ENCODE measurements at places on chromosomes 5 and 9.

- DNase-seq: no peak
Measured at GRCh38 chr9:116928884-116929283, 241.8 kb downstream of the TRIM32 start.

GRCh38 chr9:89225587-89225986 lies 47.0 kb upstream of the SHC3 start:
- DNase-seq: no peak

DNA sequence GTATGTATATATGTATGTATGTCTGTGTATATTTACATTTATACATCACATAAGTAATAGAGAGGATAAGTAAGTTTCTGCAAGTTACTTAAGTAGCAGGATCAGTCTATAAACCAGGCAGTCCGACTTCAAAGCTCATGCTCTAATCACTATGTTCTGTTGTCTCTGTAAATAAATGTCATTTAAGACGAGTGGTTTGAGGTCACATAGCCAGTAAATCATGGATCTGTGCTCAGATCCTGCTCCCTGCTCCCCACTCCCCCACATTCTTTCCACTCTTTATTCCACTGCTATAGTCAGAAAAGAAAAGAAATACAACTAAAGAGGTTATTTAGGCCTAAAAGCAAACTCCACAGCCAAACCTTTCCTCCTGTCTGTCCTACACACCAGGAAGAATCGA lies 90.4 kb downstream of the SERINC5 start:
- DNase-seq: no peak

DNA sequence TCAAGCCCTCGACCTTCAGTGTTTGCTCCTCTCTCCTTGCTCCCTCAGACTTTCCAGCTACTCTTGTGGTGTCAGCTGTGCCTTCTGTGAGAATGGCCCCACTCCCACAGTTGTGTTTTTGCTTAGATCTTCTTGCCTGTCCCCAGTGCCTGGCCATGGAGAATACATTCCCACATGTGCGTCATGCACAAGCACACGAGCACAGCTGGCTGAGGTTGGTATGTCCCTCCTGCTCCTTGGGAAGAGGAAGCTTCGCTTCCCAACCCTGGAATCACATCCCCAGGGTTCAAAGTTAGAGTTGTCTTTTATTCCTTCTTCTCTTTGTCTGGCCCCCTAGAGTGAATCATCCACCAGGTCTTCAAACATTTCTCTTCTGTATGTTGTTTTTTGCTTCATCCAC lies 518.6 kb downstream of the CCDC171 start:
- DNase-seq: no peak

- DNase-seq: no peak
Measured at GRCh38 chr9:30522486-30522885, 1862.0 kb upstream of the ACO1 start.

DNA sequence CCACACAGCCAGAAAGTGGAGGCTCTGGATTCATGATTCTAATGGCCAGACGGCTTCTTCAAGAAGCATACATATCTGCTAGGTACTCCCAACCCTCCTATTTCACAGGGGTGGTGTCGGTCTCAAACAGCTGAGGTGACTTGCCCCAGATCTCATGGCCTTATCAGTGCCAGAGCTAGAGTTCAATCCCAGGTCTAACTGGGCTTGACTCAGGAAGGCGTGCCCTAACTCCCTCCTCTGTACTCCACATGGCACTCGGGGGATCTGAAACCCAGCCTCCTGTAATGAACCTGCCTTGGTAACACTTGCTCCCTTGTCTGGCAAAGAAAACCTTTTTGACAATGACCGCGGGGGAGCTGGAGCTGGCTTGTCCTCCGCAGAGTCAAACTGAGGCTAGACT lies 2.1 kb downstream of the QRFP start:
- DNase-seq: no peak

DNA sequence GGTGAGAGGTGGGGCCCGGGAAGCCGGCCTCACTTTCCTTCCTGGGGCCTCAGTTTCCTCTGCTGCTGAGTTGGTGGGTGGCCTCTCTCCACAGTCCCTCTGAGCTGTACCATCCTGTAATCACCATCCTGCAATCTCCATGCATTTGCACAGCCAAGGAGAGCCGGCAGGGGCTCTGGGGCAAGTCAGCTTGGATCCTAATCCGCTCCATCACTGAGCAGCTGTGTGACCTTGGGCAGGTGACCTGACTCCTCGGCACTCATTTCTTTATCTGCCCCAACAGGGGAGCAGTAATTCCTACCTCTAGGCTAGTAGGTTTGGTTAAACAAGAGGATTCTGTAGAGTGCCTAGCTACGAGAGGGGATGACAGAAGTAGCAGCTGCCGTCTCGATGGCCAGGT lies 88.2 kb upstream of the ZNF618 start:
- no peak for DNase-seq

GRCh38 chr5:126443374-126443851 lies 20.2 kb downstream of the GRAMD2B start:
- peak; percentile 8 for DNase-seq

- peak; percentile 50 for DNase-seq
Measured at GRCh38 chr9:132114102-132114707, 34.5 kb upstream of the MED27 start.

GRCh38 chr5:173451651-173452050 lies 123.4 kb upstream of the STC2 start:
- DNase-seq: no peak

DNA sequence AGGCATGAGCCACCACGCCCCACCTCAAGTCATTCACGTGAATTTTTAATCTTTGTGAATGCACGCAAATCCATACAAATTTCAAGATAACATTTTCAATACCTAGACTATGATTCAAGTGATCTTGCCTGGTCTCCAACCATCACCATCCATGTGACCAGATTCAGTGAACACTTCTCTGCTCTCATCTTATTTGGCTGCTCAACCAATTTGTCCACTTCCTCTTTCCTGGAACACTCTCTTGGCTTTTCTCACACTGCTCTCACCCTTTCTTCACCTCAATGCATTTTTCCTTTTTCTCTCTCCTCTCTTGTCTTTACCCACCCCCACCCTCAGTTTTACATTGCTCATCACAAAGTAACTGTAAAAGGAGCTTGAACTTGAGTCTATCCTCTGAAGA lies 354.7 kb upstream of the KIF2A start:
- DNase-seq: no peak

DNA sequence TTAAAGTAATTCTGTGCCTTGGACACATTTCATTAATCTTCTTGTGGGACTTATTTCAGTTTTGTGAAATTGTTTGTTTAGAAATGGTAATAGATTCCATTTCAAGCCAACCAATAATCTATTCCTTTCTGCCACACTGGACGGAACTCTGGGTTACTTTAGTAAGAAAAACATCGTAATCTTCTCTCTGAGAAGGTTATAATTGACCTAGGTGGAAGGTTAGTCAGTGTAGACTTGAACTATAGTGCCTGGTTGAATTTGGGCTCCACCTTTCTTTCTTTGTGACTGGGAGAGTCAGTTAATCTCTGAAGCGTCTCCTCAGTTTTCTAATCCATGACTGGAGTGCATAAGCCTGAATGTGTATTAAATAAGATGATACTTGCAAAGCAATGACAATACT lies 89.7 kb upstream of the PRLR start:
- DNase-seq: no peak

- DNase-seq: no peak
Measured at GRCh38 chr5:88666761-88667495, 216.1 kb downstream of the MEF2C start.

GRCh38 chr5:124651663-124652513 lies 94.6 kb downstream of the ZNF608 start:
- peak; percentile 49 for DNase-seq

DNA sequence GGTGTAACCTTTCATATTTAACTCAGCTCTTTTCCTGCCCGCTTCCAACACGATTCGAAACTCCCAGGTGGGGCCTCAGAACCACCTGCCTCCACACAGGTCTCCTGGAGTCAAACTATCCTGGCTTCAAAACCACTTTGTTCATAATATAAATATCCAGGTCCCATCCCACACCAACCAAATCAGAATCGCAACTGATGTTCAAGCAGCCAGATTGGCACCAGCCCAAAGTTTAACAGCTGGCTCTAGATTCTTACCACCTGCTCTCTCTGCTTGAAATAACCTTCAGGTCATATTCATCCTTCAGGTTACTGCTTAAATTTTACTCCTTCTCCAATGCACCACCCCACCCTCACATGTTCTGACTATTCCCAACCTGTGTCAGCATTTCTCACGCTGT lies 231.4 kb upstream of the TRPM3 start:
- no peak for DNase-seq

DNA sequence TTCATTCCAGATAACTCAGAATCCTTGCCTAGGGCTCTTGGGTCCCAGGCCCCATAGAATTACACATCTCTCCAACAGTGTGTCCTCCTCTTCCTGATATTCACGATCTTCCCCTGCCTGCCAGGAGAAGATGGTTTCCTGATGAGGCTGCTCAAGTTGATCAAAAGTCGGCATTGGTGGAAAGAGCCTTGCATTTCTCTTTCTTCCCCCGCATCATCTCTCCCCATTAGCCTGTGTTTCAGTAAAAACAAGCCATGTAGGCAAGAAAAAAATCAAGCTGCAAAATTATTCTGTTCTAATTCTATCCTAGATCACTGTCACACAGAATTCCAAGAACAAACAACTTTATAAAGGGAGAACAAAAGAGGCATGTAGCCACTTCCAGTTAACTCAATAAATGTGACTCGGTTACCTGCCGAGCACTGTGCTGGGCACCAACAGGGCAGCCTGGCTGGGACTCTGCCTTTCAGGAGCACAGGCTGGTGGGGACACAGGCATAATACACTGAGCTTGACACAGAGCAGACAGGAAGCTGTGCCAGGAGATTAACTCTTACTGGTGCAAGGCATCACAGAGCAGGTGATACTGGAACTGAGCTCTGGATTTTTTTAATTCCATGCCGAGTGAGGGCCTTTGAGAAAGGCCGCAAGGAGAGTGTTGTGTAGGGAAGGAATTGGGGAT lies 25.6 kb downstream of the TMOD1 start:
- no peak for DNase-seq

DNA sequence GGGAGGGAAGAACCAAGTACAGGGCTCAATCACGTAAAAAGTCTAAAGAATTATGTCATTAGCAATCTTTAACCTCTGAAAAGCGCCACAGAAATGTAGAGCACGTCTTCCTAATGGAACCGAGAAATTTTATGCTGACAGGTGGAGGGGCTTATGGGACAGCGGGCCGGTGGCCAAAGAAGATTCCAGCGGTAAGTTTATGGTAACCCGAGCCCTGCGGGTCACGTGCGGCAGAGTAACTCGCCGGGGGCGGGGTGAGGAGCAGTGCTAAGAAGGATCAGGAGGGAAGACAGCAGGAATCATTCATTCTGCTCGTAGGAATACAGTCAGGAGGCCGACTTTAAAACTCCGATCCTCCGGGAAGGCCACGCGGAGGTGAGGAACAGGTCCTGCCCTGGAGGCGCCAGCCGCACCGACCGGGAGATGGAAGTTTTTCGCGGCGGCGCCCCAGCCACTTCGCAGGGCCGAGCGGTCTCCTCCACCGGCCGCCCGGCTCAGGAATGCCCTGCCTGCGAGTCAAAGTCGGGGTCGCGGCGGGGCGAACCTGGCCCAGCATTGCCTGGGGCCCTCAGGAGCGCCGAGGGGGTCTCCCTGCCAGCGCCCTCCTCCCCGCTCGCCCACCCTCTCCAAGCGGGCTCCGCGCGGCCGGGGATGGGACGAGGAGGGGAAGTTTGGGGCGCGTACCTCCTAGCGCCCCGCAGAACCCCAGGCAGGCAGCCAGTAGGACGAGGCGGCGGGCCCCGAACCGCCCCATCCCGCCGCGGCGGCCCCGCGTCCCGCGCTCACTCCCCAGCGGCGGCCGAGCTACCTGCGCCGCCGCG lies 101.8 kb downstream of the ESM1 start:
- DNase-seq: no peak

- DNase-seq: no peak
Measured at GRCh38 chr5:61526207-61526519, 194.1 kb downstream of the ZSWIM6 start.

DNA sequence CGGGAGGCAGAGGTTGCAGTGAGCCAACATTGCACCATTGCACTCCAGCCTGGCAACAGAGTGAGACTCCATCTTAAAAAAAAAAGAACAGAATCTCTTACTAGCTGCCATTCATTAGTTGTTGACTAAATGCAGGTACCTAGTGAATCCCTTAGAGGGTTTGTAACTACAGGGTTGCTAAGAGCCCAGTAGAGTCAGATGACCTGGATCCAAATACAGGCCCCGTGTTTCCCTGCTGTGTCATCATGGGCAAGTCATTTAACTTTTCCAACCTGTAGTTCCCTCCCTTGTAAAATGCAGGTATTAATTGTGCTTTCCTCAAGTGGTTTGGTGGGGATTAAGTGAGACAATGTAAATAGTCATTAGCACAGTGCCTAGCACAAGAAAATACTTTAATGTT lies 32.8 kb downstream of the PLAC8L1 start:
- DNase-seq: no peak

DNA sequence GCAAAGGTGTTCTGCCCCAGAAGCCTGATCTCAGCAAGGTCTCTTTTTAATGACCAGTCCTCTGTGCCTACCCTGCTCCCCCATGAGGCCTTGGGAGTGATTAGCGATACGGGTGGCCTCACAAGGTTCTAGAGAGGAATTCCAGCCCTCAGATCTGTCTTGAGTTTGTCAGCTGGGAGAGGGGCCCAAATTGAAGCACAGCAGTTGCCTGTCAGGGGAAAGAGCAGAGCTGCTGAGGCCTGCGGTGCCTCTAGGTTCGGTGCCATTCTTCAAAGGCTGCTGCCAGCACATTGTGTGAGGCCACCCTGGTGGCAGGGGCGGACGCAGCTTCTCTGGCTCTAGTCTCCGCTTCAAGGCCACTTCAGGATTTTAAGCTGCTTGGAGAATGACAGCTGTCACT lies 85.7 kb upstream of the GRIA1 start:
- no peak for DNase-seq

GRCh38 chr5:59001154-59001553 lies 418.3 kb downstream of the RAB3C start:
- DNase-seq: no peak

GRCh38 chr5:74094096-74094781 lies 468.2 kb downstream of the ARHGEF28 start:
- no peak for DNase-seq

DNA sequence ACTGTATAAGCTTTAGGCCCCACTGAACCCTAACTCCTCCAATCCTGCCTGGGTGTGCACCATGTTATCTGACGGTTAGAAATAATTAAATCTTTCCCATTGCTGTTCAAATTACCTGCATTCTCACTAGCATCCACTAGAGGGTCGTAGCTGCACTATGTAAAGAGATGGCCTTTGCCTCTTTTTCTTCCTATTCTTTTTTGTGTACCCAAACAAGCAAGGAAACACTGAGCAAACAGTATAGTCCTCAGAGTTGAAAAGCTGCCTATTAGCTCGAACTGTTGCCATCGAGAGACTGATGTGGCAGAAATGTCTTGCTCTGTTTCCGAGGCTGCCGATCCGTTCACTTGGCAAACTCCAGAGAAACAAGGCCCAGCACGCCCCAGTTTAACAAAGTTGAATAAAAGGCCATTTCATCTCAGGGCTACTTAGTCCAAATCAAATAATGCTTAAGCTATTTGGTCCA lies 163.8 kb upstream of the TRPM3 start:
- DNase-seq: peak; percentile 45

GRCh38 chr5:34771076-34771475 lies 67.9 kb upstream of the TTC23L start:
- no peak for DNase-seq

GRCh38 chr5:157750320-157750719 lies 6.8 kb downstream of the LSM11 start:
- DNase-seq: no peak
